Fibroblast of the aortic adventitia (primary cell): ENCODE measurements at places on chromosomes 4 and X.

DNA sequence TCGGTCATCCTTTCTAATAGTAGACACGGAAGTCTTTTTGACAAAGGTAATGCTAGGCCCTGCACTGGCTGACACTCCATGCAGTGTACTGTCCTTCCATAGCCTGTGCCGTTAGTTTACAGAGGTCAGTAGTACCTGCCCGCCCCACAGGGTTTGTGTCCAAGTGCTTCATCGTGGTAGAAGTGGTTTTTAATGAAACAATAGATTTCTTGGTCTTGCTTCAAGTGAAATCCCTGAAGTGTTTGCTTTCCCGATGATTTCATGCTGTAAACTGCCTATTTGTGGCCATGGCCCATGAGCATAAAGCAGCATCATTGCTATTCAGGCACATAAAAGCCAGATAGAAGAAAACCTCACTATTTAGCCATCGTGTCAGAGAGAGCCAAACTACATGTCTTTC, 139.3 kb downstream of the GPR143 start:
- peak; percentile 14 for DNase-seq

DNA sequence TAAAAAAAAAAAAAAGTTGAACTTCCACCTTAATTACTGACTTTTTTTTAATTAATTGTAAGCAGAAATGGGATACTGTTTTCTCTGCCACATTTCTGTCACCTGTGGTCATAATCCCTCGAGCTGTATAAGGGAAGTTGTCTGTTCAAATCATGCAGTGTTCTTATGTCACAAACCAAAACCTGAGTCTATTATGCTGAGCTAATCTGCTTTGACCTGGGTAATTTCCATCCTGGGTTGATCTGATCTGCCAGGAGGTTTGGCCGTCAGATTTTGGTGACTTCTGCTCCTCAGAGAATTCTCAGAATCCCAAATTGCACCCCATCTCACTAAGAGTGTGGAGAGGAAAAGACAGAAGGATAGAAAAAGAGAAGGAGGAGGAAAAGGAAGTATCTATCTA, 683.1 kb downstream of the KCTD8 start:
- DNase-seq: no peak

DNA sequence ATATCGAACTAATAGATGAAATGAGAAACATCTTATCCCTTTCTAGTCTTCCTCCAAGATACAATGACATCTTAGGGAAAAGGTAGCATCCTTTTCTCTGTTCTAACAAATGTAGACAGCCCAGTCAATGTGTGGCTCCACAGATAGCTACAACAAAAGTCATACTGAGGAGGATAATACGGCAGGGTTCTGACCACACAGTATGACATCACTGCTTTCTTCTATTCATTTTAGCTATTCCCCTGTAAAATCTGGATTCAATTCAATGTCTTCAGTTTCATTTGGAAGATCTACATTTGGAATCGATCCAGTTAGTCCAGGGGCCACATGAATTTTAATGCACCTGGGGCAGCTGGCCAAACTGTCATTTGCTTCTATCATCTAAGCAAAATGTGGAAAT, 51.4 kb downstream of the ENOX2 start:
- DNase-seq: no peak

DNA sequence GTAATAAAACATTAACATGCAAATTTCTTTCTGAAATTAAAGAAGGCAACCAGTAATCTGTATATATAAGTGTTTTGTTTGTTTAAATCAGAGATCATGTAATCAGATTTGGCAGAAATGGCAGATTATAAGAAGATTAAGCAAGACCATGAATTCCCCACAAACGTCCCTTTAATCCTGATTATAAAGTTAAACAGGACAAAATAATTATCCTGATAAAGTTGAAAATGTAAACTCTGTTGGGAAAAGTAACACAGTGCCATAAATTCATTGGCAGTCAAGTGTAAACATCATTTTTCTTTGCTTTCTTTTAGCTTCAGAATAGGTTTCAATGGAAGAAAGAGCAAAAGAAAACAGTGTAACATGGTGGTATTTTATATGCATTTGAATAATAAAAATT, 256.3 kb downstream of the KCNIP4 start:
- no peak for DNase-seq

DNA sequence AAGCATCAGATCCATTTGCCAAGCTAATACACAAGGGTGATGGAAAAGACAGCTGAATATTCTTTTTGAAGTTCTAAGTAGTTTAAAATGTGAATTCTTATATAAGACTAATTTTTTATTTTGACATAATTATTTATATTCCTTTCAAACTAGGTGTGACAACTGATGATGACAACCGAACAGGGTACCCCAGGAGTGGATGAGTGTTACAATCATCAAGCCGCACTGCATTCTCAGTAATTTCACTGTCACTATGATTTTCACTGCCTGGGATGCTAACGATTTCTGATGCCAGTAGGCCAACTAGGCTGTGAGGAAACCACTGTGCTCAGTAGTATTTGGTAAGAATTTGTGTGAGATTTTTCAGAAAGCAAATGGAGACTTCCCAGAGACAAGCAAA, 317.5 kb downstream of the ARAP2 start:
- no peak for DNase-seq

DNA sequence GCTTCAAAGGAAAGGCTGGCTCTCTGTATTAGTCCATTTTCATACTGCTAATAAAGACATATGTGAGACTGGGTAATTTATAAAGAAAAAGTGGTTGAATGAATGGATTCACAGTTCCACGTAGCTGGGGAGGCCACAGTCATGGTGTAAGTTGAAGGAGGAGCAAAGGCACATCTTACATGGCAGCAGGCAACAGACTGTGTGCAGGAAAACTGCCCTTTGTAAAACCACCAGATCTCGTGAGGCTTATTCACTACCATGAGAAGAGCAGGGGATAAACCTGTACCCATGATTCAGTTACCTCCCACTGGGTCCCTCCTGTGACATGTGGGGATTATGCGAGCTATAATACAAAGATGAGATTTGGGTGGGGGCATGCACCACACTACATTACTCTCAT, 1486.6 kb downstream of the PCDH7 start:
- no peak for DNase-seq

DNA sequence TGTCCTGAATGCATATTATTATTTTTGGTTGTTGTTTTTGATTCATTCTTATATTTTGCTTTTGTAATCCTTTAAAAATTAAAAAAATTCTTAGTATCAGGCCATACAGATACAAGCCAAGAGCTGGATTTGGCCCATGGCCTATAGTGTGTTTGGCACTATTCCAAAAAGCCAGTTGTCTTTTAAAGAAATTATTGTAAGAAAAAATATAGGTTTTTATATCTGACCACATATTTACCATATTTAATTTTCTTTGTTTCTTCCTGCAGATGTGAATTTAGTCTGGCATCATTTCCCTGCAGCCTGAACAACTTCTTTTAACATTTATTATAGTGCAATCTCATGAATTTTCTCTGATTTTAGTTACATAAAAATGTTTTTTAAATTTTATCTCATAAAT, 652.8 kb upstream of the NR3C2 start:
- no peak for DNase-seq

DNA sequence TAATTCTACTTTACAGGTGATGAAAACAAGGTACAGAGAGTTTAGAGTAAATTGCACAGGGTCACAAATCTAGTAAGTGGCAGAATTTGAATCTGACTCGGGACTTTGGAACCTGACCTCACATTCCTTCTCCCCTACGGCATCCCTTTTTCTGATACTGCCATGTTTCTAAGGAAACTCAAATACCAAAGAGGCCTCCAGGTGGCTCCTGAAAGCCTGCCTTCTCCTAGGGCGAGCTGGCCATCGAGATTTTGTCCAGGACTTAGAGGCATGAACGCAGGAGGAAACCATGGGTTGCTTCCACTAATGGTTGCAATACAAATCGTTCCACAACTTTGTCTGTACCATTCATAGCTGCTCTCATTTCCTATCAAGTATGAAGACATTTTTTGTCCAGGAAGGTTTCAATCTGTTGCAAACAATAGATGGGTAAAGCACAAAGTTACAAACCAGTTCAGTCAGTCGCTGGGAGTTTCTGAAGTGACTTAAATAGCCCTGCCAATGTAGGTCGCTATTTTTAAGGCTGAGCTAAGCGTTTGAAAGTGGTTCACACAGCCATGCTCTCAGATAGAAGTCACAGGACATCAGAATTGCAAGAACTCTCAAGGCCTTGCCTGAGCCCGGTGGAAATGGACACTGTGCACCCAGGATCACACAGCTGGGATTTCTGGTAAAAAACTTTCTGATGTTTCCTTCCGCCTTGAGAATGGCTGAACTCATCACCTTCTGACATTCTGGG, 296.6 kb upstream of the PRPS2 start:
- DNase-seq: no peak

- DNase-seq: peak; percentile 31
These were observed 1.9 kb upstream of the TBC1D14 start for GRCh38 chr4:6907658-6908191.

GRCh38 chrX:149950681-149951080, 12.4 kb upstream of the EOLA2 start:
- peak; percentile 73 for DNase-seq

- DNase-seq: no peak
These were observed 14.9 kb downstream of the LSM6 start for GRCh38 chr4:146190456-146190855.

- no peak for DNase-seq
These were observed 41.1 kb downstream of the PPP3CA start for GRCh38 chr4:101306225-101306624.

GRCh38 chr4:74770226-74770910, 24.0 kb downstream of the BTC start:
- no peak for DNase-seq

DNA sequence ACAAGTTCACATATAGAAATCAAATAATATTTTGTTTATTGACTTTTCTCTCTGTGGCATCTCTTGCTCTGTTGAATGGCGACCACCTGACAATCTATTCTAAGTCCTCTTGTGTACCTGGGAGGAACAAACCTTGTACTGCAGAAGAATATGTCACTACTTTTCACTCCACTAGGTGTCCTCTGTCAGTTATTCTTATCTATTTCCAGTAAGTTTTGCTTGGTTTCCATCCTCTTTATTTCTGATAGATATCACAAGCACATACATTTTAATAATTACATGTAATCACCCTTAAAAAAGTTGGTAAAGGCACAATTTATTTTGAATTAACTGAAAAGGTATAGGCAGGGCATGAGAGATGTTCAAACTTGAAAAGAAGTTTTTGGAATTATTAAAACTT, 238.4 kb downstream of the SNCA start:
- peak; percentile 4 for DNase-seq

DNA sequence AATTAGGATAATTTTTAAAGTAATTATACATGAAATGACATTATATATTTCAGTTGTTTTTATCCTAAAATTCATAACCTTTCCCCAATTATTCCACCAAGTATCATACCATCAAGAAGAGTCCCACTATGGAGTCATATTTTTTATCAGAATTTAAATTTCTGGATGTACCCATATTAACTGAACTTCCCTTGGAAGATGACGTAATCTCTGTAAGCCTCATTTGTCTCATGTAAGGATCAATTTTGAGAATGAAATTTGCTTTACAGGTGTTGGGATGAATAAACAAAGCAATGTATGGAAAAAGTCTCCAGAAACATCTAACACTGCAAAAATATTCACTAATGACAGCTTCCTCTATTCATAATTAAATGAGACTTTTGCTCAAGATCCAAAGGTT, 147.5 kb downstream of the NPFFR2 start:
- no peak for DNase-seq

DNA sequence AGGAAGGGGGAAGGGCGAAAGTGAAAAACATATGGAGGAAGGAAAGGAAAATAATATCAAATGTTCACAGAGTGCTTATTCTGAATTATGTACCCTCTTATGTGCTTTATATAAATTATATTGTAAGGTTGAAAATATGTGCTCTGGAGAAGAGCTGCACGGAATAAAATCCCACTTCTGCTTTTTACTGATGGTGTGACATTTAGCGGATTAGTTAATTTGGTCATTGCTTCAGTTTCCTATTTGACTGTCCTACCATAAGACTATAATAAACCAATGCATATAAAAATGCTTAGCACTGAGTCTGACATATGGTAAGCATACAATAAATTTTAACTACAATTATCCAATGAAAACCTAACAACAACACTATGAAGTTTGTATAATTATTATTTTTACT, 86.2 kb downstream of the NPFFR2 start:
- DNase-seq: no peak

GRCh38 chr4:52894443-52894842, 32.3 kb downstream of the RASL11B start:
- DNase-seq: no peak

GRCh38 chr4:11069083-11069482, 359.6 kb downstream of the HS3ST1 start:
- DNase-seq: peak; percentile 24

DNA sequence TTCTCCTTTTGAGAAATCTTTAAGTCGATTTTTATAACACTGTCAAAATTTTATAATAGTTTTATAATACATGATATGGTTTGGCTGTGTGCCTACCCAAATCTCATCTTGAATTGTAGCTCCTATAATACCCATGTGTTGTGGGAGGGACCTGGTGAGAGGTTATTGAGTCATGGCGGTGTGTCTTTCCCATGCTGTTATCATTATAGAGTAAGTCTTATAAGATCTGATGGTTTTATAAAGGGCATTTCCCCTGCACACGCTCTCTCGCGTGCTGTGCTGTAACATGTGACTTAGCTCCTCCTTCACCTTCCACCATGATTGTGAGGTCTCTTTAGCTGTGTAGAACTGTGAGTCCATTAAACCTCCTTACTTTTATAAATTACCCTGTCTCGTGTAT, 364.0 kb upstream of the SPANXN4 start:
- no peak for DNase-seq

GRCh38 chrX:22057667-22058066, 25.5 kb downstream of the PHEX start:
- DNase-seq: no peak

DNA sequence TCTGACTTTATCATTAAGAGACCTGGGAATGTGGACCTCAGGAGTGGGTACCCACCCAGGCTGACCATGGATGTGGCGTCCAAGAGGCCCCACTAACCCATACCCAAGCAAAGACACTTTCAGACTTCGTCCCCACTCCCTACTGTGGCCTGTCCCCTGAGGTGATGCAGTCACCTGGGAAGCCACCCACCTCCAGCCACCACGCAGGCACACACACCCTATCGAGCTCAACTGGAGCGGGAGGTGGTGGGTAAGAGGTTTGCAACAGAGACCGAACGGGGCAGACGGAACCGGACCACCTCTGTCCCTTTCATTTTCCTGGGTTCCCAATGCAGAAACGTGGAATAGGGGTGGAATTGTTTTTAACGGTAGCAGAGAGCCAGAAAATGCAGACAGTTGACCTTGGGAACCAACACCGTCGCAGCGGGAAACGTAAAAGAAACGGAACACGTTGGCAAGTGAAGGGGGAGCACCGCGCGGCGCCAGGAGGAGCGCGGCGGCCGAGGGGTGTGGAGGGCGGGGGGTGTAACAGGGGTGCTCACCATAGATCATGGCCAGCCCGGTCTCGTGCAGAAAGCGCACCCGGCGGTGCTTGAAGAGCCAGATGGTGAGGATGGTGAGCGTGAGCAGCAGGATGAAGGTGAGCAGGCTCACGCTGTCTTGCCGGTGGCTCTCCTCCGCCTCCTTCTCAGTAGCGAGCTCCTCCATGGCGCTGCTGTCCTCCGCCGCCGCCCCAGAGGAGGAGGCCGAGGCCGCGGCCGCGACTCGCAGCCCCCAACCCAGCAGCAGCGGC, 559 bp downstream of the SLC9A7 start:
- no peak for DNase-seq
